ENCODE measurements at places on chromosomes 12 and 14.

DNA sequence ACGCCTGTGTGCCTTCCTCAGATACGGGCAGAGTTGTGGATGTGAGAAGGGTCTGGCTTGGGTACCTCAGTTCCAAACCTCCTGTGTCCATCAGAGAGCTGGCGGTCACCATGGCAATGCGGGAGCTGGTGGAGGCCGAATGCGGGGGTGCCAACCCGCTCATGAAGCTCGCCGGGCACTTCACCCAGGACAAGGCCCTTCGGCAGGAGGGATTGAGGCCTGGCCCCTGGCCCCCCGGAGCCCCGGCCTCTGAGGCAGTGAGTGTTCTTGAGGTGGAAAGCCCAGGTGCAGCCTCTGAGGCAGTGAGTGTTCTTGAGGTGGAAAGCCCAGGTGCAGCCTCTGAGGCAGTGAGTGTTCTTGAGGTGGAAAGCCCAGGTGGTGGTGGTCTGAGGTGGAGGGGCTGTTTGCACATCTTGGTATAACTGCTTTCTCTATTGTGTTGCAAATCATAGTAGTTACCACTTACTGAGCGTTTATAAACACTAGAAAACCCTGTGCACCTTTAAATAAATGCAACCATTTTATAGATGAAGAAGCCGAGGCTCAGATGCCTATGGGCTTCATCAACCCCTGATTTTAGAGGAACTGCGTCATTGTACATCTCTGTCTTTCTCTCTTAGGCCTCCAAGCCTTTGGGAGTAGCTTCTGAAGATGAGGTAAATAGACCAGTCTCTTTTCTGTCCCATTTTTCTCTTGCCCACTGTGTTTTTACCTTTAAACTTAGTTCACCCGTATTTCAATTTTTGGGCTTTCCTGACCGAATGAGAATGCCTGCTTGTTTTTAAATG, 976 bp downstream of the PEX5 start:
- peak; percentile 5 for DNase-seq

GRCh38 chr14:22526218-22526617, 62.8 kb downstream of the DAD1 start:
- DNase-seq: no peak

DNA sequence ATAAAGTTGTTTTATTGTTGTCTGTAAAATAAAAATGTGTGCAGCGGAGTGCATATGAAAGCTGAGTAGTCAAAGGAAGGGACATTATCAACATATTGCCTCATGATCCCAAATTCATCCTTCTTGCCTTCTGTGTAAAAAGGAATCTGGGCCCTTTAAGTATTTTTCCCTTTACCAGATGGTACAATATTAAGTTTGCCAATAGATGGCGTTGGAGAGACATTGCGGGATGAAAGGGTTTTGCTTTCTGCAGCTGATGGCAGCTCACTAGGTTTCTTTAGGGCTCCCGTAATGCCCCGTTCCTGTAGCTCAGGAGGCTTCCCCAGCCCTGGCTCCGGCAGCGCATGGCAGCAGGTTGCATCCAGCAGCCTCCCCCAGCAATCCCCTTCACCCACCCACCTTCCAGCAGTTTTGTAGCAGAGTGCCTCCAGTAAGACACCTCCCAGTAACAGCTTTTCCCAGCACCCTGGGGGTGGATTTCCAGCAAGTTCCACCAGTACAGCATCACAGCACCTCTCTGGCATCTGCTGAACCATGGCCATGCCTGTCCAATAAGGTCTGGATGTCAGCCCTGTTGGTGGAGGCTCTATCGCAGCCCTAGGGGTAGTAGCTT, 354.4 kb downstream of the MED13L start:
- DNase-seq: no peak

DNA sequence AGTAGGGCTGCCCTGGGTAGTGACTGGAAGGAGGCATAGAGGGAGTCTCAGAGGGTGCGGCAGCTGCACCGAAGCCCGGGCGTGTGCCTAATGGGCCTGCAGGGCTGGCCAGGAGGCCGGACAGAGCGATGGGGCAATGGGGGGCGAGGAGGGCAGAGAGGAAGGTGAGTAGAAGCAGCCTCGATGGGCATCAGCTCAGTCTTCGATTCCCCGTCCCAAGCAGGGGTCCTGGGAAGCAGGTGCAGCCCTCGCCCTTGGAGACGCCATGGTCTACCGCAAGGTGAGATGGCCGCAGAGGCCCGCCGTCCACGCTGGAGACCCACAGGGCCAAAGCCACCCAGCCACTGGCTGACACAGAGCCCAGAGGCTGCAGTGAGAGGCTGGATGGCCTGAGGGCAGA, 70.8 kb downstream of the GALNT9 start:
- DNase-seq: no peak

DNA sequence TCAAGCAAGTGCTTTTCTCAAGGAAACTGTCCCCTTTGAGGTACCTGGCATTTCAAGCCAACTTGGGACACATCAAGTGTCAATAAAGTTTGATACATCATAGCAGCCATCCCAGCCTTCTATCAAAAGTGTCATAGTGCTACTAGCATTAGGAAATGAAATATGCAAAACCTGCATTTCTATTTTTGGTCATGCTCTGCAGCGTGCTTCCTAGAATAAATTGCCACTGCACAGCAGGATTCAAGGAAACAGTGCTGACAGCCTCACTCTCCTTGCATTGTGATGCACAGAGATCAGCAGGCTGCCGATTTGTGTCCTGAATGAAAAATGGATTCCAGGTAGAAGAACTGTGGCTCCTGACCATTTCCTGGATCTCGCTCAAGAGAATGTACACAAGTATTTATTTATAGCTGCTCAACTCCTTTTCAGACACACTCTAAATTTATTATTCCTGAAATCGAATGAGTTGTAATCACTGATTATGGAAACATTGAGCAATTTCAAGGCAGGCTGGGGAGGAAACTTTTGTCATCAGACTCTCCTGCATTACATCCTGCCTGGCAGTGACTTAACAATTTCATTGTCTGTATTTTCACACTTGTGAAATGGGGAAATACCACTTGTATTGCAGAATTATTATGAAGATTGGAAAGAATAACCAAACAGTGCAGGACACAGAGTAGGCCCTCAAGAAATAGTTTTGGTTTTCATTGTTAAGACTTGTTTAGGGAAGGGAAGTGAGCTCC, 120.9 kb downstream of the SLC38A6 start:
- no peak for DNase-seq

GRCh38 chr12:25151476-25151875, 43.5 kb downstream of the DNAI7 start:
- no peak for DNase-seq

All from NCI-H774 (cell line).